ENCODE measurements at places on chromosomes 1 and 21. TPM values are rescaled to one million over a fixed set of nuclear protein-coding genes. Genes with fewer than 3 reads are reported as not detected.

LAMC2 gene
- total RNA-seq, result 0.07 TPM

DNA sequence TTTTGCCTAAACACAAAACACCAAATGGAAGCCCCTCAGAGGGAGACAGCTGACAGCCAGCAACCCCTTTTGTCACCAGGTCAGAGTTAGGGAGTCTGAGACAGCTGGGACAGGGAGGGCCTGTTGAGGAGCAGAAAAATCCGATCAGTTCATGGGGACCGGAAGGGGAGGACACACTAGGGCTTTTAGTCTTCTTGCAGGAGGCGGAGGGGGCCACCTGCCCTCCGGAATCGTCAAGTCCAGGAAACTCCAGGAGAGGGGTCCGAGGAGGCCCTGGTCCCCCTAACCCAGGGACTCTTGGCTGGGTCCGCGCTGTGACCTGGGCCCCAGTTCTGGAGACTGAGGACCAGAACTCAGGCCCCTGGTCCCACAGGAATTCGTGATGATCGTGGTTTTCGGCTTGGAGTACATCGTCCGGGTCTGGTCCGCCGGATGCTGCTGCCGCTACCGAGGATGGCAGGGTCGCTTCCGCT, 34.2 kb downstream of the KCNQ4 start:
- DNase-seq, result no peak

- DNase-seq, result peak; percentile 69
Measured at GRCh38 chr1:6625584-6626149, 999 bp downstream of the THAP3 start.

DNA sequence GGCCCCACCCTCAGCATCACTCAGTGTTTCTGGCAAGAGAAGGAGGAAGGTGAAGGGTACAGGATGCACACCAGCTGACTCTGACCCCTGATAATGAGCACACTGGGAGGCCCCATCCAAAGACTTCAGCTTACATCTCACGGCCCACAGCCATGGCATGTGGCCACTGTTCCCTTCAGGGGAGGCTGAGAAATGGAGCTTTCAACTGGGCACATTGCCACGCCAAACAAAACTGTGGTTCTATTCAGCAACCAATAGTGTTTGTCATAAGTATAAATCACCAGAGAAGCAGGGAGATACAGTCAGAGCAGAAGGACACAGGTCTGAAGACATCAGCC, 12.7 kb upstream of the TRAF3IP3 start:
- no peak for DNase-seq

DSTYK gene
- total RNA-seq, result 27.6 TPM

ERVH48-1 gene
- total RNA-seq, result 0.44 TPM

NBPF6 gene
- total RNA-seq, result 0.40 TPM

DNA sequence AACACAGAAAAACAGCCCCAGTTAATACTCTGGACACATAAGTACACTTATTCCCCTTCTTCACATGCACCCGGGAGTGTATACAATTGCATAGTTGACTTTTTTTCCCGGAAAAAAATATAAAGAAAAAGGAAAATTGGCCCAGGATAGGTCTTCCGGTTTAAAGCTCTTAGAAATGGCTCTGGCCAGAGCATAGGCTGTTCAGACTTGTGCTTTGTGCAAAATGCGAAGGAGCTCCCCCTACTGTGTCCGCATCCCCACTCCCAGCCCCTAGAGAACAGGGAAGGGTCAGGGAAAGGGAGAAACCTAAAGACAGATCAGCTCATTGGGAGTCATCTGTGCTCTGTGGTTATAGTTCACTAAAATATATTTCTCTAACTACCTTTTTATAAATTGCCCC, 5.5 kb upstream of the MTMR11 start:
- no peak for DNase-seq

GRCh38 chr1:1302006-1302430, 5.7 kb downstream of the ACAP3 start:
- peak; percentile 73 for DNase-seq

Data from activated CD4-positive, alpha-beta T cell treated with anti-CD3 and anti-CD28 coated beads, Interleukin-2, amount 10 ng/mL, durations not matched to agents 24 days and 14 days (primary cell).